Stimulated activated CD8-positive, alpha-beta memory T cell treated with anti-CD3 and anti-CD28 coated beads, Interleukin-2, amount 100 ng/mL, for 1 hour (primary cell): ENCODE measurements at places on chromosomes 1 and 21.
A peak's percentile ranks its signal among the peaks of the same experiment; 100 is the strongest.

DNA sequence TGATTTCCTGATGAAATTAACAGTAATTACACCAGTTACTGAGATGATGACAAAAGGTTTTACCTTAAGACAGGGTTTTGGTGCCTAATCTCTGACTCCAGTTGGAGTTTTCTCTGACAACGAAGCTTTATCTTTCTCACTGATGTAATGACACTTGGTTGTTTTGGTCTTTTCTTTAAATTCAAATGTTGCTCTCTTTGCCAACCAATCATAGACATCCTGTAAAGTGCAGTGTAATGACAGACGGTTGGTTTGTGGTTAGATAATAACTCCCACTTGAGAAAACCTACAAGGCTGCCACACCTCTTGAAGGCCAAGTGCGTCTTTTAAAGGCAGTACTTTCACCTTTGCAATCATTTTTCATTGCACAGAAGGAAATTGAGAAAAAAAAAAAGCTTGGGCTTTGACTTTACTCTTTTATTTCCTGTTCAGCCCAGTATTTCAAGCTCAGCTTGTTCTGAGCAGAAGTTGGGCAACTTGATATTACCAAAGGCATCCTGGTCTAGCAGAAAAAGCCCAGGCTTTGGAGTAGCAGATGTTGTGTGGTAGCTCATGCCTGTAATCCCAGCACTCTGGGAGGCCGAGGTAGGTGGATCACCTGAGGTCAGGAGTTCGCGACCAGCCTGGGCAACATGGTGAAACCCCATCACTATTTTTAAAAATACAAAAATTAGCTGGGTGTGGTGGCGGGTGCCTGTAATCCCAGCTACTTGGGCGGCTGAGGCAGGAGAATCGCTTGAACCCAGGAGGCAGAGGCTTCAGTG lies 14.9 kb downstream of the PDIK1L start:
- DNase-seq, result no peak

- DNase-seq, result no peak
These were observed 15.2 kb downstream of the TFAP2E start for GRCh38 chr1:35588197-35588910.

DNA sequence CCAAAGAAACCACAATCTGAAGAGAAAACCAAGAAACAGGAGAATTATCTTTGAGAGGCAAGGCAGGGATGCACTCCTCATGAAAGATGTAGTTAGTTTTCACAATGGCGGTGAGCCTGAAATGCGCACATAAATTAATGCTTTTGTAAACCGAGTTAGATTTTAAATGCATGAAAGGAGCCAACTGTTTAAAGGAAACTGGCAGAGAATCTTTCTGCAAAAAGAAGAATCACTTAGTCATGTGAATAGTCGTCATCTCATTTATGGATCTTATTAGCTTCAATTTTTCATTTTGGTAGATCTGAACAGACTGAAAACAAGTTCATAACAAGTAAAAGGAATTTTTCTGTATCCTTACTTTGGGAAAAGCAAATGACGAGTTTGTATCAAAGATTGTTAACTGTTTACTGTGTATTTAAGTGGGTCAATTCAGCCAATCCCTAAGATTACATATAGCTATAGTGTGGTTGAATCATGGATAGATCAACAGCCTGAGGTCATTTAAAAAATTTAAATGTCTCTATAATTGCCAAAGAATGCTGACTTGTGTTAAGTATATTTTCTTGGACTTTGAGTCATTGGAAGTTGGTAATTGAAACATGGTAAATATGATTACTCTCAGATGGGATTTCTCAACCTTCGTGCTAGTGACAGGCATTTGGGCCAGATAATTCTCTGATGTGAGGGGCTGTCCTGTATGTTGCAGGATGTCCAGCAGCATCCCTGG lies 226.6 kb upstream of the KAZN start:
- no peak for DNase-seq

- DNase-seq, result no peak
These were observed 5.7 kb upstream of the TRAF5 start for GRCh38 chr1:211320980-211321379.

DNA sequence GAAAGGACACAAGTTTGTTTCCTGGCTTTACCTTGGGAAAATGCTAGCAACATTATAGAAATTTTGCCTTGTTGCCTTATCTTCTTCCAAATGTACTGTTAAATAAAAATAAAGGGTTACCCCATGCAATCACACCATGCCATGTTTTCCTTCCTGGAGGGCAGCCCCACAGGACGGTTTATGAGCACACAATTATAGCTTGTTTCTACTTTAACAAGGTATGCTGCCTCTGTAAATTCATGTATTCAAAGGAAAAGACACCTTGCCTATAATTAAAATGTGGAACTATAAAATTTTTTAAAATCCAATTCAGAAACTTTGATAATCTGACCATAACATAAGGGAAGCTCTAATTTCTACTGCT lies 63.4 kb downstream of the CAPN2 start:
- DNase-seq, result no peak

DNA sequence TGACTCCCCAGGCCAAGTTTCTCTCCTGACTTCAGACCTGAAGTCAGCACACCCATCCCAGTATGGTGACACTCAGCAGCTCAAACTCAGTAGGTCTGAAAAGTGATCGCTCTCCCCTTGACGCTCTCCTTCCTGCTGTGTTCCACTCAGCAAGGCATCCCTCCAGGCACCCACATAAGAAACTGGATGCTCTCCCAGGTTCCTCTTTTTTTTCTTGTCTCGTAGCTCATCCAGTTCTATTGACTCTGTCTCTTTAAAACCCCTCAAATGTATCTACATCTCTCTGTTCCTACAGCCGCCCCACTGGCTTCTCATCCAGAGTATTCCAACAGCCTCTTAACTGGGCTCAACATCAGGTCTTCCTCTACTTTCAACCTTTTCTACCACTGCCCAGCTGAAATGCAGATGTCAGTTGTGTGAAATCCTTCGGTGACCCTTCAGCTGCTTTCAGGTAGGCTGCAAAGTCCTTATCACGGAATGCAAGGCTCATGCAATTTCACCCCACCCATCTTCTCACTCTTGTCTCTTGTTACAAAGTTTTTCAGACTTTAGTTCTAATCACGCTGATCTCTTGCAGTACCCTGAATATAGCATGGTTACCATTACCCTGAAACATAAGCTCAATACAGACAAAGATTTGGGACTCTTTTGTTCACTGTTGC lies 286.2 kb upstream of the POU3F1 start:
- DNase-seq, result no peak

- no peak for DNase-seq
These were observed 157.7 kb downstream of the TRIM33 start for GRCh38 chr1:114353262-114353661.

GRCh38 chr1:61046434-61046833 lies 35.9 kb upstream of the NFIA start:
- no peak for DNase-seq

DNA sequence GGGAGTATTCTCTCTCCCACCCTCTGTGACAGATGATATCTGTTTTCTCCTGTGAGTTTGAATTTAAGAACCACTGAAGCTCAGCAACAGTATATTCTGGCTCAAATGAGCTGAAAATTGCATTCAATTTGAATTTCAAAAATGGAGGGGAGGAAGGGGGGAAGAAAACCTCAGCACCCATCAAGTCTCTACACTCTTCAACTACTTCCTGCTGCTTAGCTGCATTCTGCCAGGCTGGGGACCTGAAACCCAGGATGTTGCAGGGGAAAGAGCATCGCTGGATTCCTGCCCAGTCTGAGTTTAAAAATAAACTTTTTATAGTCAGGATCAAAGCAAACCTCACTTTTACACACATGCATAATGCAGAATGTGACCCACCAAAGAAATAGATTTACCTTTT lies 214.3 kb upstream of the ESRRG start:
- no peak for DNase-seq

GRCh38 chr1:154344977-154345837 lies 19.9 kb downstream of the ATP8B2 start:
- DNase-seq, result peak; percentile 69

DNA sequence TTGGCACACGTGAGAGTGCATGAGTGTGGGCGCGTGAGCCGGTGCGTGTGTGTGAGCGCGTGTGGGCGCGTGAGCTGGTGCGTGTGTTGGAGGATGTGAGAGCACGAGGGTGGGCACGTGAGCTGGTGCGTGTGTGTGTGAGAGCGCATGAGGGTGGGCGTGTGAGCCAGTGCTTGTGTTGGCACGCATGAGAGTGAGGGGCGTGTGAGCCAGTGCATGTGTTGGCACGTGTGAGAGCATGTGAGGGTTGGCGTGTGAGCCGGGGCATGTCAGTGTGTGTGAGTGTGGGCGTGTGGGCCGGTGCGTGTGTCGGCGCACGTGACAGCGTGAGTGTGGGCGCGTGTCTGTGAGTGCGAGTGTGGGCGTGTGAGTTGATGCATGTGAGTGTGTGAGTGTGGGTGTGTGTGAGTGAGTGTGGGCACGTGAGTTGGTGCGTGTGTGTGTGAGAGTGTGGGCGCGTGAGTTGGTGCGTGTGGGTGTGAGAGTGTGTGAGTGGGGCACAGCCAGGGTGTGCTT lies 45.7 kb upstream of the ARHGEF16 start:
- no peak for DNase-seq

DNA sequence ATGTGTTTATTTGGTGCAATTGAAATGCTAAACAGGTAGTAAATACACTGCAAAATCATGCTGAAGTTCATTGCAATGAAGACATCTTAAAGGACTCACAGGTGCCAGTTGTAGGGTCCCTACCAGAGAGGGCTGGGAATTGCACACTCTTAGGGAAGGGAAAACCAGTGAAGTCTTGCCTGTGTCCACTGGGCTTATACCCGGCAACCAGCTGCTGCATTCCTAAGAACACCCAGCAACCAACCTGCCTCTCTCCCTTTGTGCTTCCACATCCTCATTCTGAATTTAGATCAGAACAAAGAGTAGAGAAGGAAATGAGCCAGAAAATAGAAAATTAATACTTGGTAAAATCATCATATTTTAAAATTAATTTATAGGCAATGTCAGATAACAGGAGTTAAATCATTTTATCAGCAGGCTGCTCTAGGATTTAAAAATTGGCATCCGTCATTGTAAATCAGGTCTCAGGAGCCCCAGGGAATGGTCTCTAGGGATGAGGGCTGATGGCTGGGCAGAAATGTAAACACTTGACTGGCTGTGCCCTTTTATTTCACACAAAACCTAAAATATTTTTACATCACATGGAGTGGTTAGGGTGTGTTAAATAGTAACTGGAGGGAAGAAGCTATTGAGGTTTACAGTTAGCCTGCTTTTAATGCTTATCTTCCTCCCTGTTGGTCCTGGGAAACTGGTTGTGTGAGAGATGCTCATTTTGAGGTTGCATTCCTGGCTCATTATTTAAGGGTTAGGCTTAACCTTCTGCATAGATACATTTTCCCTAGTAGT lies 31.3 kb downstream of the PTGFRN start:
- no peak for DNase-seq

GRCh38 chr21:44297525-44298290 lies 2.1 kb upstream of the PFKL start:
- DNase-seq, result peak; percentile 47

DNA sequence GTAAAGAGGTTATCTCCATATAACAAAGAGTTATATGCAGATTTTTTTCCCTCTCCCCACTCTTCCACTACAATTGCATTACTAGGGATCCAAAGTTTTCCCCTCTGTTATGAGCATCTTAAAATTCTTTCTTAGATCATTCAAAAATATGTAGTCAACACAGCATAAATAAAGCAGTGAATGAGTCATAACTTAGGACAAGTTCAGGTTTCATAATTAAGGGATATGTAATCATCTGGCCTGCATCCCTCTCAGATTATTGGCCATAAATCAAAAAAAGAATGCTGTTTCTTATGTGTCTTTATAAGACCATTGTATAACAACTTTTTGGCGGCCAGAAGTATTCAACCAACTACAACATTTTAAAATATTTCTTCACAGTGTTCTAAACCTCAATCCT lies 1526.1 kb downstream of the KCNT2 start:
- DNase-seq, result no peak

DNA sequence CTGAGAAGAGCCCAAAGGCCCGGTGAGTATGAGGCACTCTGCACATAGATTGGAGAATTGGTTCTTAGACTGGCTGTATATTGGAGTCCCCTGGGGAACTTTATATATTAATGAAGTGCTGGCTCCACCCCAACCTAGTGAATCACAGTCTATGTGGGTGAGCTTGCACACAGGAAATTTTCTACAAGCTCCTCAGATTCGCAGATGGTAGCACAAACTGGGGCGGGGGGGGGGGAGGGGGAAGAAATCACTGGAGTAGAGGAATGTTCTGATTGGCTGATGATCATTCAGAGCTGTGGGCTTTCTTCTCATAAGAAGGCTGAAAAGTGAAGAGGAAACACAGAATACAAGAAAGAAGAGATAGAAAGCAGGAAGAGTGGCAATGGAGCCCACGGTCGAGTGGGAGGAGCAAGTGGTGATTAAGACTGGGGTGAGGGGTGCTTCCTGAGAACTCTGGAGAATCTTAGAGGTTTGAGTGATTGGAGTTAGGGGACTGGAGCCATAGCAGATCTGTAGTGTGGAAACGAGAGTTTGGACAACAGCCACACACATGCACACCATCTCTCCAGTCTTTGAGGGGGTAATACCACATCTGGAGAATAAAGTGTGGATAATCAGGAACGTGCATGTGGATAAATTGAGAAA lies 465.9 kb upstream of the DAB1 start:
- no peak for DNase-seq

DNA sequence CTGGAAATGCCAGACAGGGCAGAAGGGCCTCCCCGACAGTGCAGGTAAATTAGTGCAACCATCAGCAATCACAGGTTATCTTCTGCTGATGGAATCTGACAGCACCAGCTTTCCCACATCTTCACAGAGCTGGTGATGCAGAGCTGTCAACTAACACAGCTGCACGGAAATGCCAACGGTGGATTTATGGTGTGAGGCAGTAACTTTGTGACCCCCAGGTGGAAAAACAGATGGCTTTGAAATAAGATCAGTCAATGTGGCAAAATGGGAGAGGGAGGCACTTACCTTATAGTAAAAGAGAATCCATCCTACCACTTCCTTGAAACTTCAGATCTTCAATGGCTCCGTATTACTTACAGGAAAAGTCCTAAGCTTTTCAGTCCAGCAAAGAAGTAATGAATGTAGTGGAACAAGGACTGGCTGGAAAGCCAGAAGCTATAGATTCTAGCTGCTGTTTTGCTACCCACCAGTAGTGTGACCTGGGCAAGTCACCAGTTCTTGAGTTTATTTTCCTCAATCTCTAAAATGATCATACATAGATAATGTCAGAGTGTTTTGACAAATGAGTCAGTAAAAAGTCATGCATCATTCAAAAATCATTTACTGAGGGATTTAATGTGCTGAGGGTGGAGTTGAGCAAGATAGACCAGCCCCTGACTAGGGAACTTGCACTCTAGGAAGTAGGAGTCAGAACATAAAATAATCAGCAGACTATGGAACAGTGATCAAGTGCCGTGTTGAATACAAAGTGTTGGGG lies 245.7 kb upstream of the JUN start:
- no peak for DNase-seq
